ENCODE measurements at places on chromosomes 3 and 15.

DNA sequence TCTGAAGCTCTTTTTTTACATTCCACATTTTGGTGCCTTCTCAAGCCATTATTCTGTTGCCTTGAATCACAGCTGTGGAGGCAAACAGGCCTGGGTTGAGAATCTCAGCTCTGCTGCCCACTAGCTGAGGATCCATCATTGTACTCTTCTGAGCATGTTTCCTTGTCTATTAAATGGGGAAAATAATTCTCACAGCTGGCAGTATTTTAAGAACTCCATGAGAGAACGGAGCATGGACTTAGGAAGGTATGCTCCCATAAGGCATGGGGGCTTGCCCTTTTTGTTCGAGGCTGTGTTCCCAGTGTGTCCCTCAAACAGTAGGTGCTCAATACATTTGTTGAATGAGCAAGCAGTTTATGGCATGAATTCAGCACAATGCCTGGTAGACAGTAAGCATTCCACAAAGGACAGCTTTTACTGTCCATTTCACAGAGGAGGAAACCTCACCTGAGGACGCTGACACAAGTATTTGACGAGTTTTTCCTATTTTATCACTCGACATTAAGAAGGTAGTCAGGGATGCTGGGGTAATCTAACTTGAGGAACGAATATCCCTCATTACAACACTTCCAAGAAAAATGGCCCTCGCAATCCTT, 2.1 kb upstream of the PTPRG start:
- DNase-seq: no peak

GRCh38 chr15:73889053-73889761, 15.8 kb downstream of the TBC1D21 start:
- DNase-seq: no peak

DNA sequence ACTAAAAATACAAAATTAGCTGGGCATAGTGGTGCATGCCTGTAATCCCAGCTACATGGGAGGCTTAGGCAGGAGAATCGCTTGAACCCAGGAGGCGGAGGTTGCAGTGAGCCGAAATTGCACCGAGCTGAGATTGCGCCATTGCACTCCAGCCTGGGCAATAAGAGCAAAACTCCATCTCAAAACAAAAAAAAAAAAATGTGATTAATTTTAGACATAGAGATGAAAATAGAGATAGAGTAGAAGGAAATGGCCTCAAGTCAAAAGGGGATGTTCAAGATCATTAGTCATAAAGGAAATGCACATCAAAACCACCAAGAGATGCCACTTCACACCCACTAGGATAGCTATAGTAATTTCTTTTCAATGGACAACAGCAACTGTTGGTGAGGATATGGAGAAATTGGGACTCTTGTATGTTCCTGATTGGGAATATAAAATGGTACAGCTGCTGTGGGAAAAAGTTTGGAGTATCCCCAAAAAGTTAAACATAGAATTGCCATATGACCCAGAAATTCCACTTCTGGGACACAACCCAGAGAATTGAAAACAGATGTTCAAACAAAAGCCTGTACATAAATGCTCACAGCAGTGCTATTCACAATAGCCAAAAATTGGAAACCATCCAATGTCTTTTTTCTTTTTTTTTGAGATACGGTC, 55.4 kb downstream of the ABHD2 start:
- DNase-seq: no peak

GRCh38 chr15:88644741-88645140, 5.9 kb downstream of the ISG20 start:
- DNase-seq: no peak

GRCh38 chr3:47416041-47416440, 35.2 kb downstream of the PTPN23 start:
- DNase-seq: no peak

DNA sequence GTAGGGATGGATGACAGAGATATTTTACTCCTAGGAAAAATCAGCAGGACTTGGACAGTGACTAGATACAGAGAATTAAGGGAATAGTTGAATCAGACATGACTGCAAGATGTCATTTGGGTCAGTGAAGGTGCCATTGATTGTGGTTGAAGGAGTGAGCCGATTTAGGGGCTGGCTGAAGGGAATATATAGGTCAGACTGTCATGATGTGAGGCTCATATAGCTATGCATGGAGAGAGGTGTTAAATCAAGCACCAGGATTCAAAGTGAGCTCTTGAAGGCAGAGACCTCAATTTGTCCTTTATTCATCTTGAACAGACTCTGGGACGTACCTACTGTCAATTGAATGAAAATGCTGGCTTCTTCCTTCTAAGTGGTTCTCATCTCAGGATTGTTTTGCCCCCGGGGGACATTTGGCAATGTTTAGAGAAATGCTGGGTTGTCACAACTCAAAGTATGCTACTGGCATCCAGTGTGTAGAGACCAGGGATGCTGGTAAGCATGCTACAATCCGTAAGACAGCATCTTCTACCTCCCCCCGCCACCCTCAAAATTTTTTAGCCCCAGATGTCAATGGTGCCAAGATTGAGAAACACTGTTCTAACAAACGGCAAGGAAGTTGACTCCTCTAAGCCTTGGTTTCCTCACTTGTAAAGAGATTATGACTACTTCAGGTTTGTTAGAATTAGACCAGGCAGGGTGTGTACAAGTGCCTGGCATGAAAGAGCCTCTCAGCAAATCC, 7.8 kb downstream of the ATP2C1 start:
- no peak for DNase-seq

- DNase-seq: no peak
Measured at GRCh38 chr3:23166845-23167244, 36.3 kb upstream of the UBE2E2 start.

GRCh38 chr3:64133987-64134386, 91.3 kb downstream of the PRICKLE2 start:
- DNase-seq: no peak

DNA sequence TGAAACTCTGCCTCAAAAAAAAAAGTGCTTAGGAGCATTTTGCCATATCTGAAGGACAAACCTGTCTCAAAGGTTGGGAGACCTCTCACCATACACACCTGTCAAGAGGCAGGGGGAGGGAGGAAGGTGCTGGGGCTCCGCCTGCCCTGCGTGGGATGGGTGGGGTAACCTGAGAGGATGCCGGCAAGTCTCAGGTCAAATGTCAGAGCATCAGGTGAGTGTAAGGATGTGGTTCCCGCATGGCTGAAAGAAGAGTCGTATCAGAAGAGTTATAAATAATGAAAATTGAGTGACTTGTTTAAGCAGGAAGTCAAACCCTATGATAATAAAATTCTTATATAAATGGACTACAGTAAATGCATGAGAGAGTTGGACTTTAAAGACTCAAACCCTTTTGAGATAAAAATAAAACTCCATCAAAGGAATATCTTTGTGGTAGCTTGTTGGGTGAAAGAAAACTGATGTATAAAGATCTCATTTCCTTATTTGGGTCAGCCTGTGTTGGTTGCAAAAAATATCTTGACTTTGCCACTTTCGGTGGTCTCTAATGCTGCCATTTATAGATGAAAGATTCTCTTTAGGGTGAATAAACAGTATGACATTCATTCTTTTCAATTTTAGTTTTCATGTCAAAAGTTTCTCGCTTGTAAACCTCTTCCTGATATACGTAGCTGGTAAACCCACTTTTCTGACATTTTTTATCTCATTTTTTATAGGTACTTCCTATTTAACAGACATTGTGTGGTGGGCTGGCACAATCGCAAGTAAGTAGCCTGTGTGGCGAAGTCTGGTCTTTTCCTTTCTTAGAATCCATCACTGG, 23.8 kb downstream of the NIPA1 start:
- DNase-seq: no peak

DNA sequence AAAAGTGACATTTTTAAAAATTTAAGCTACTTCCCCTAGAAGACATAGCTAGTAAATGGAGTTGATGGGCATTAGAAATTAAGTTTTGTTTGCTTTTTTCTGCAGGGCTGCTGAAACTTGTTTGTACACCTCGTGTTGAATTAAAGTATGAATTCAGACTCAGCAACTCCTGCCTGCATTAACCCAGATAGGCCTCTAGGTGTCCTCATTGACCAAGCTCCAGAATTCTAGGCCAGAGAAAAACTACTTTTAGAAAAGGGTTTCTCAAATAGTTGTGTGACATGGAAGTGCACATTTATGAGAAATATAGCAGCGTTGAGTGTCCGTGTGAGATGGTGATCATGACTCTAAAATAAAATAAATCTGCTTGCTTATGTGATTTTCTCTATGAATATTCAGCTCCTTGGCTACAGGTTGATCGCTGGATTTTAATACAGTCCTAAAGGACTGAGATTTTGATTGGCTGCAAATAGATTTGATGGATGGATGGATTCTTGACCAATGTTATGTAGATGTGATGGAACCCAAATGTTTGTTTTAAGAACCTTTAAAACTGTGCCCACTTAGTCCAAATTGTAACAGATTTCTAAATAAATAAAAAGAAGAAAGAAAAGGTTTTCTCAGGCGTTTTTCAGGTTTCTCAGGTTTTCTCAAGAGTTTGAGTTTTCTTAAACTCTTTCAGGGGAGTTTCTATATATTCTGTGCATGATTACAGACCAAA, 39.4 kb upstream of the LMOD3 start:
- peak; percentile 4 for DNase-seq

GRCh38 chr15:83943849-83944404, 290.0 kb downstream of the ADAMTSL3 start:
- no peak for DNase-seq

DNA sequence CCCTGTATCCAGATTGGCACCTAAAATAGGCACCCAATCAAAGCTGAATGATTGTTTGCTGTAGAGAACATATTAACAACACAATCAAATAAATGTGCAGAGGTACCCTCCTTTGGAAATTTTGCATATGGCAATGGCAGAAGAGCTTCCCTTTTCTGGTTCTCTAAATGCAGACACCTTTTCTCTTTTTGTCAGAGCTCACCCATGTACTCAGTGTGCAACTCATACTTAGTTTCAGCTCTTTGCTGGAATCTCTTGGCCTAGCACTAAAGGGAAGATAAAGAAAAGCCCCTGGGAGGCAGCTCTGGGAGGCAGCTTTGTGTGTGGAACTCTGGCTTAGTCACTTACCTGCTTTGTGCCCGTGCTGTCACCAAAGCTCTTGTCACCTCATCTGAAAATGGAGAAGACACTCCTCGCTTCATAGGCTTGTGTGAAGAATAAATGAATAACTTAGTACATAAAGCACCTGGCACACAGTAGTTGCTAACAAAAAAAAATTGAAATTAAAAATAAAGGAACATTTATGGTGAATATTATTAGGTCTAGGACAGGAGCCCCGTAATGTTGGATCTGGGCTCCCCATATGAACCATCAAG, 28.8 kb downstream of the ST6GAL1 start:
- DNase-seq: no peak

DNA sequence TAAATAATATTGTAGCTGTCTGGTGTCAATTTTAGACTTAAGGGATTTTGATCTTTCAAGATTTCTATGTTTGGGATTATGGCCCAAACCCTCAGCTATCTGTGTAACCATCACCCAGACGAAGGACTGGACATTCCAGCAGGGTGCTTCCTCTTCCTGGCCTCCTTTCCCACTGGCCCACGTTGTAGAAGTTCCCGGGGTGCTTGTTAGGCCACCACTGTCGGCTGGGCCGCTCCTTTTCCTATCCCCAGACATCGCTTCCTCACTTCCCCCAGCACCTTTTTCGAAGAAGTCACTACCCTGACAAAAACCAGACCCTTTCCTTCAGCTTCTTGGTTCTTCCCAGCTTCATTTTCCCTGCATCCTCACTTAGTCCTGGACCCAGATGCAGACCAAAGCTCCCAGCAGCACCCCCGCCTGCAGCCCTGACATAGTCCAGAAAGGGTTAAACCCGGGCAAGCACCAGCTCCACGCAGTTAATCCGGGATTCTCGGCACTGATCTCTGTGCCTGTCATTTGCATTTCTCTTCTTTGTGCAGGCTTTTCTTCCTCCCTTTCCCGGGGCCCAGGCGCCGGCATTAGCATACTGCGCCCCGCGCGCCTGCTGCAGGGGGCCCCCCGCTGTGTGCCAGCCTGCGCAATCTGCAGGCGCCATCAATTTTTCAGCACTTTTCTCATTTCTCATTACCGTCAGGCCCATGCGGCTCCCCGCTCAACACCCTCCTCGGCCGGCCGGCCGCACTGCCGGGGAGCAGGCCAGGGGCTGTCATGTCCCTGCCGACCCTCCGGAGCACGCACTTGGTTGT, 90.6 kb downstream of the ZNF621 start:
- DNase-seq: no peak

DNA sequence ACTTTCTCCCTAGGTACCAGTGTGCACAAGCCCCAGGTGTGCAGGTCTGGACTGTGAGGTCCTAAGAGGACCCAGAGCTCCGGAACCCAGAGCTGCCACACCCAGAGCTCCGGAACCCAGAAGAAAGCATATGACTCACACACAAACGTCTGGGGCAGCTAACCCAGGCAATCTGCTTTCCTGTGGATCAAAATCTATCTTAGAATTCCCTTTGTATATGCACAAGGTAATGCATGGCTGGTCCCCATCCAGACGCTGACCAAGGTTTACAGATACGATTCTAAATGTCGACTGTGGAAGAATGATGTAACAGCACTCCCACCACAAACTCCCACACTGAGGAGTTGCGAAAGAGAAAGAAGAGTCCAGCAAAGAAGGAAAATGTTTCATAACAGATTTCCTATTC, 15.7 kb downstream of the KCNMB2 start:
- no peak for DNase-seq

GRCh38 chr3:25831578-25831977, 41.7 kb downstream of the OXSM start:
- DNase-seq: no peak

DNA sequence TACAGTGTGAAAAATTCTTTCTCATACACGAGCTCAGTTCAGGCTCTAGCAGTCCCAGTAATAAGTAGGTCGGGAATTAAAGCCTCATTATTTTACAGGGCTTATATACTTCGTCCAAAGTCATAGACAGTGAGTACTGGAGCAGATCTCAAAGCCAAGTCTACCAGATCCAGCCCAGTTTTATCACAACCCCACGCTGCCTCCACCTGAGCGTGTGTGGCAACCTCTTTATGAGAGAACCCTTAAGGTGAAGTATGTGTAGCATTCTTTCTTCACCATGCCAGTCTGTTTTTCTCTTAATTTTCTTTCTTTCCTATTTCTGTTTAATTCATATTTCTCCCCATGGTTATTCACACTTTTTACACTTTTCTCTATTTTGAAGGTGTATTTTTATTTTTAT, 574.6 kb upstream of the ARPP21 start:
- no peak for DNase-seq

DNA sequence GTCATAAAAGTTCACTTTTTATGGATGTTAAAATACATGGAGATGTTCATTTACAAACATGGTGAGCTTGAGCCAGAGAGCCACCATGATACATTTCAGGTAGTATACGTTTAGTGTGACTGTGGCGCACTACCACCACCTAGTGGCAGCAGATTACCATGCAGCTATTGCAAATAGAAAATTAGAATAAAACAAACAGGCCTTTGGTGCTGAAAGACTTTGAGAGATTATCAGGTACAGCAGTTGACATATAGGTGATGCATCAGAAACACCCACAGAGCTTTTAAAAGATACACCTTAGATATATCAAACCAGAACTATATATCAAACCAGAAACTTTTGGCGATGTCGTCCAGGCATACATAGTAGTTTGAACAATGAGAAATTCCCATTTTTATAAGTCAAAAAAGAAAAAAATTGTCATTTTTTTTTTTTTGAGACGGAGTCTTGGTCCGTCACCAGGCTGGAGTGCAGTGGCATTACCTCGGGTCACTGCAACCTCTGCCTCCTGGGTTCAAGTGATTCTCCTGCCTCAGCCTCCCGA, 42.0 kb upstream of the ICE2 start:
- DNase-seq: peak; percentile 61
